ENCODE measurements at places on chromosomes 4 and X.

- no peak for DNase-seq
Observed at GRCh38 chr4:97106161-97106560, 1037.1 kb downstream of the STPG2 start.

DNA sequence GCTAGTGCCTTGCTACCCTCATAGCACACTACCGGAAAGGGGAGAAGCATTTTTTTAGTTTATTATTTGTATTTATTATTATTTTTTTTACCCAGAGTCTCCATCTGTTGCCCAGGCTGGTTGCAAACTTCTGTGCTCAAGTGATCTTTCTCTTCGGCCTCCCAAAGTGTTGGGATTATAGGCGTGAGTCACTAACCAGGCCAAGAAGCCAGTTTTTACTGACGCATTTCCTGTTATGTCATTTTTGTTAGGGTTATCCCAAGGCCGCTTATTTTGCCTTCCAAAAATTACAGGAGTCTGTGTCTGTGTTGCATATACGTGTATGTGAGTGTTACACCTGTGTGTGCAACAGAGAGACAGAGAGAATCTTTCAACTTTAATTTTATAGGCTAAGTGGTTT is 404.5 kb downstream of the GBA3 start:
- peak; percentile 61 for DNase-seq

DNA sequence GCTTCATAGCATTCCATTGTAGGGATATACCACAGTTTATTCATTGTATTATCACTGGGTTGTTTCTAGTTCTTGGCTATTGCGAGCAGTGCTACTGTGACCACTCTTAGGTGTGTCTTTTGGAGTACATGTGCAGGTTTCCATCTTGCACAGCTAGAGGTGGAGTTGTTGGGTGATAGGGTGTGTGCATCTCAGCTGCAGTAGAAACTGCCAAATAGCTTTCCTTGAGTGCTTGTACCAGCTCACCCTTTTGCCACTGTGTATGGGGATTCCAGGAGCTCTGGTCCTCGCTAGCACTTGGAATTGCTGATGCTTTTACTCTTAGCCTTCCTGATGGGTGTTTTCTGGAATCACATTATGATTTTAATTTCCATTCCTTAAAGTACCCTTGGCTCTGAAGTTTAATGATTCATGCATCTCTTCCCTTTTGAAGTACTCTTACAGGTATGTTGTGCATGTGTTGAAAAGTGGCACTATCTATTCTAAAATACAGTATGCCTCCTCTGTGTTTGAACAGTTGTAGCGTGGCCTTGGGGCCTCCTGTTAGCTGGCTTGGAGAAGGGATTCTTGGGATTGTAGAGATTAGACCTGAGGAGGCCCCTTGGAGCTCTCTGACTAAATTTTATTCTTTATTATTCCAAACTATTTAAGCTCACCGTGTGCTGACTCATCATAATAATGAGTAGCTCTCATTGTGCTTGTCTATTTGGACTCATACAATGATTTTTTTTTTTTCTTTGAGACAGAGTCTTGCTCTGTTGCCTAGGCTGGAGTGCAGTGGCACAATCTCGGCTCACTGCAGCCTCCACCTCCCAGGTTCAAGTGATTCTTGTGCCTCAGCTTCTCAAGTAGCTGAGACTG is 38.4 kb downstream of the HTT start:
- no peak for DNase-seq

DNA sequence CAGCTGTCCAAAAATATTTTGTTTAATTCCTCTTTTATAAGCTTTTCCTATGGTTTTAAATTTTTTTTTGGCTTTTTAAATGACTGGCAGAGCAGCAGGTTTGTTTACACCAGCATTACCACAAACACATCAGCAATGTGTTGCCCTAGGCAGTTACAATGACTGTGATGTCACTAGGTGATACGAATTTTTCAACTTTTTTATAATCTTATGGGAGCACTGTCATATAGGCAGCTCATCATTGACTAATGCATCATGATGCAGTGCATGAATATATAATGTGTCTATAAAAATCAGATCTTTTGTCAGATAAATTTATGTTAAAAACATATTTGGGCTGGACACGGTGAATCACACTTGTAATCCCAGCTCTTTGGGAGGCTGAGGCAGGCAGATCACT is 231.6 kb upstream of the SLIT2 start:
- DNase-seq, result no peak

DNA sequence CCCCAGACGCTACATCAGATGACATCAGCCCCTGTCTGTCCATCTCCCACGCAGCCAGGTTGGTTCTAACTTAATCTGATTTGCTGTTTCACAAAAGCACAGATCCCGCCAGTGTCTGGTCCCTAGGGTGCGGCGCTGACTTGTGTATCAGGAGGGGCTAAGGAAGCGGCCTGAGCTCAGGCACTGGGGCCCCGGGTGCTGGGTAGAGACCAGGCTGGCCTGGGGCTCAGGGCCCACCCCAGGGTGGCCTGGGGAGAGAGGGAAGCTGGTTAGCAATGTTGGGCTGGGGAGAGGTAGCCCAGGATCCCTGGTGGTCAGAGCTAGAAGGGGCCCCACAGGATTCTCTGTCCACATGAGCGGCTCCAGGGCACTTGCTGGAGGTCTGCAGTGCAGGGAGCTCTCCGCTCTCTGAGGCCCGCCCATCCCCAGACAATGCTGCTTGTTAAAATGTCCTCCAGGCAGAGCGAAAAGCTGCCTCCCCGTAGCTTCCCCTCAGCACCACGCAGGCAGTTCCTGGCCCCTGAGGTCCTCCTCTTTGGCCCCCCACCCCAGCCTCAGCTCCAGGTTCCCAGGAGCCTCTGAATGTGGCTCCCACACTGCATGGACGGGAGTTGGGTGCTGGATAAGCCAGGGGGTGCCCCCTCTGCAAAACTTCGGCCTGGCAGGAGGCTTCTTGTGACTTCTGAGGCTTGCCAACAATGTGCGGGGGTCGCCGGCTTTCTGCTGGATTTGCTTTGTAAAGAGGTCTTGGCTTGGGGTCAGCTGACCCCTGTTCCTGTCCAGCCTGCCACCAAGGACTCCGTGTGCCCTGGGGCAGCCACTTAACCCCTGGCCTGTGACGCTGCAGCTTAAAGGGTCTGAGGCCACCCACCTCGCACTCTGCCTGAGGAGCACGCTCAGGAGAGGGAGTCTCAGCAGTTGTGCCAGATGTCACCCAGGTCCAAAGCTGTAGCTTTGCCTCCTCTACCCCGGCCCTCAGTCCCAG is 112.9 kb downstream of the CPZ start:
- no peak for DNase-seq

- no peak for DNase-seq
Observed at GRCh38 chrX:118631586-118631985, 95.8 kb upstream of the IL13RA1 start.

DNA sequence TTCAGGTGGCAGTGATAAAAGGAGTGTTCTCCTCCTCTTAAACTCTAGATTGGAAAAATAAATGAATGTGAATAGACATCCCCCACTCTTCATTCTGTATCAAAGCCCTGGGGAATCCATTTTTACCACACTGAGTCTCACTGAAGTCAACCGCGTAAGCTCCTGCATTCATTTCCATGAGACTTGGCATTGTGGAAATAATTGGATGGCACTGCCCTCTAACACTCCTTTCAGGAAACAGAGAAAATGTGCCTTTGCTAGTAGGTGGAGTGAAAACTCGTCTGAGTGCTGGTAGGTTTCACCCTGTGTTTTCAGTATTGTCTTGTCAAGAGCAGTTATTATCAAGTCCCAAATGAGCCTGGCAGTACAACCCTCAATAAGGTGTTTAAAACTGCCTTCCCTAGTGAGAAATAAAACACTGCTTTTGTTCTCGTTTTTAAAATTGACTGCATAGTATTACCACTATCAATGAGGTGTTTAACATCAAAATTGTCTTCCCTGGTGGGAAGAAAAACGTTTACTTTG is 9.7 kb upstream of the CDKN2AIP start:
- DNase-seq, result no peak

DNA sequence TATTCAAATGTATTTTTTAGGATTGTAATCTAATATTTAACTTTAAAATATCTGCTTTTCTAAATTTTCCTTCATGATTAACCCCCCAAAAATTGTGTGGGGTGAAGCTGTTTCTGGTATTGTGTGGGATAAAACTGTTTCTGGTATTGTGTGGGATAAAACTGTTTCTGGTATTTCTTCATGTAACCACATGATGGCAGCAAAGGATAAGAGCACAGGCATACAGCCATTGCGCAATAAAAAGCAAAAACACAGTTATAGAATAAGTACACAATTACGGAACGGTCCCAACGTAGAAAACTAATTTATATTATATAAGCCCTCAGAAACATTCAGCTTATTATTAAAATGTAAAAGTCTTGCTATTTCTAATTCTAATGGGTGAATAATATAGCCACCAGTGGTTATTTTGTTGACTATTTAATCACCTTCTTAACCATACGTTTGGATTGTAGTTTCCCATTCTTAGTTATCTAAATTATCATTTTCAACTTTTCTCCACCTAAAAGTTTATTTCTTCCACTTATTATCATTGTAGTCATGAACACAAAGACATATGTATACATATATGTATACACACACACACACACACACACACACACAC is 333.9 kb upstream of the FSTL5 start:
- DNase-seq, result no peak

DNA sequence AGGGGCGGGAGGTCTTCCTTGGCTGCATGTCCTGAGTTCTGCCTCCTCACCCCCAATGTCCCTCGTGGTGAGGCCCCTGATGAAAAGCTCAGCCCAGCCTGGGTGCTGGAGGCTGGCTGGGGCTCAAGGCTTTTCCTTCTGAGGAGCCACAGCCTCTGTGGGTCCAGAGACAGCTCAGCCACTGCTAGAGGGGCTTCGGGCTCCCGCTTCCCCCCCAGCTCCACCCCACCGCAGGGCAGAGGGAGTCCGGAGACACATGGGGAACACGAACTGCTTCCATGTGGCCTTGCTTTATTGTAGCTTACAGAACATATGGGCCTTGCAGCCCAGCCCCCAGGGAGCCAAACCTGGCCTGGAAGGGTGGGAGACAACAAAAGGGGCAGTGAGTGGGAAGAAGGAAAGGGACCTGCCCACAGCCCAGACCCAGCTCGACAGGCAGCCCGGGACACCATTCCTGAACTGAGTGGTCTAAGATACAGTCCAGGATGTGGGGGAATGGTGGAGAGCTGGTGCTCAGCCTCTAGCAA is 89.9 kb upstream of the NKX1-1 start:
- DNase-seq, result no peak

- no peak for DNase-seq
Observed at GRCh38 chr4:17112292-17112659, 213.8 kb upstream of the LDB2 start.

DNA sequence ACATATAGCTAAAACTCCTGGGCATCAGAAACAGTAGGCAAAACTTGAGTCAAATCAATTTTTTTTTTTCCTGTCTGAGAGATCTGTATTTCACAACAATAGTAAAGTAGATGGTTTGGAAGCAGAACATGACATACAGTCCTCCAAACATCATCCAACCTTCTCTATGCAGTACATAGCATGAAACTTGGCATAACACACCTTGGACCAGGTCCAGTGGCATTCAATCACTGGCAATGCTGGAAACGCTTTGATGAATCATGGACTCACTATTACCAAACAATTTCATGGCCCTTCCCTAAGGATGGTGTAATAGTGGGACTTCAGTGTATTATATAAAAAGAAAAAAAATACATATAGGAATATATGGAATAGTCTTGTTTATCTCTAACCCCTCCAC is 154.6 kb downstream of the FMR1NB start:
- DNase-seq, result no peak

Data from HS-5 (cell line).